NCI-H345 (cell line): ENCODE measurements at places on chromosomes 4 and X.

GRCh38 chr4:119284876-119285780 lies 36.8 kb downstream of the FABP2 start:
- DNase-seq: no peak

DNA sequence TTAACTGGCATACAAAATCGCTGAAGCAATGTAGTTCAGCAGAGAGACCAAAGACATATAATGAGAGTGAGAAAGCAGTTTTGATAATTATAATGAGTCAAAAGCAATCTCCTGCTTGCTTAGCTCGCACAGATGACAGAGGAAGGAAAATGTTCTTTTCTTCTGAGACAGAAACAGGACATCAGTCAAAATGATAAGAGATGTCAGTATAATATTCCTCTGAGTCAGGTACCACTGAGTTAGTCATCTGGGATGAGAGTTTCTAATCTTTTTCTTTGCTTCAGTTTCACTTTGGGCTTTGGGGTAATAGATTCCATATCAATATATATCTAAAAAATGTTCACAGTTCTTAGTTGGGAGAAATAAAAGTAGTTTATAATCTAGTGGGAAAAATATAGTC lies 387.2 kb downstream of the PCDH7 start:
- no peak for DNase-seq

DNA sequence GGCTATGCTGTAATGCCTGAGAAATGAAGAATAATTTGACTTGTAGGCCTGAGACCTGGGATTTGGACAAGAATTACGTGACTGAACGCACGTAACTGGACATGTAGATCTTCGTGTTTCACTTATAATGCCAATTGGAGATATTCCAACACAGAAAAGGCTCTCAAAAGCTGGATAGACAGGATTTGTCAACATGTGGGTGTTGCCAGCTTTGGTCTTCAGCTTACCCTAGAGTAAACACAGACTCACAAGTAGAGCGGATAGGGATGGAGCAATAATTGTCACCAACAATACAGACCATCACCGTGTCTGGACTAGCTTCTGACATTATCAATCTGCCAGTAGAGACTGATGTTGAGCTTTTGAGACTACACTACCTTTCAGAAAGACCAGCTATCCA lies 1511.0 kb upstream of the ADGRL3 start:
- peak; percentile 36 for DNase-seq

DNA sequence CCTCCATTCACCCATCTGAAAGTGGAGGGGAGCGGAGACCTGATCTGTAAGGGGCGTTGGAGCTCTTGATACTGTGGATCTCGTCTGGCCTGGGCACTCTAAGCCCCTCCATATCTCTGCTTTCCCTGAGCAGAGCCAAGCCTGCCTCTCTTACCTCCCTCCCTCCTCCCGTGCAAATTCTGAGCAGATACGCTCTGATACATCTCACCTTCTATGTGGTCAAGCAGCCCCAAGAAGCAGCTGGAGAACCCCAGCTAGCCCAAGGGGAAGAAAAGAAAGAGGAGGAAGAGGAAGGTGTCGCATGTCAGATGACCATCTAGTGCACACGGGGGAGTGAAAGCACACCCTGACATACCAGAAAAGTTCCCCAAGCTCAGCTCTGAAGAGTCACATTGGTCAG lies 1.9 kb upstream of the DGAT2L6 start:
- no peak for DNase-seq

DNA sequence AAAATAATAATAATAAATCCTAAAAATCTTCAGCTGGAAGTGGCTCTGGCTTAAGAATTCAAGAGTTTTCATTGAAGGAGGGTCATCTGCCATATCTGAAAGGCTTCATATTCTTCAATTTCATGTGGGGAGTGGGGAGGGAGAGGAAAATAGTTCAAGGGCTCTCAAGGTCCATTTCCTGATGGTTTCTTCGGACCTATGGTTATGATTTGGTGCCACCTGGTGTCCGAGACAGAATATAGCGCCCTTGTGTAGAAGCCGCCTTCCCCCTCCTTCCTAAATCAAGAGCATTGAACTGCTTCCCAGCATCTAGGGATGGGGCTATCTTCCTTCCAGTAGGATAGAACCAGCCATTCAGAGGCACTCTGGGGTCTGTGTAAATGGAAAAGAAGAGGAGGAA lies 34.3 kb downstream of the NLGN3 start:
- DNase-seq: peak; percentile 68

- DNase-seq: no peak
These were observed 165.0 kb downstream of the AMELX start for GRCh38 chrX:11458170-11458569.

GRCh38 chrX:71222929-71223328 lies at the start of gene GJB1:
GJB1 (plus strand) TSS chrX:71223224; CDS start chrX:71223708, 484 bp downstream.
- no peak for DNase-seq

DNA sequence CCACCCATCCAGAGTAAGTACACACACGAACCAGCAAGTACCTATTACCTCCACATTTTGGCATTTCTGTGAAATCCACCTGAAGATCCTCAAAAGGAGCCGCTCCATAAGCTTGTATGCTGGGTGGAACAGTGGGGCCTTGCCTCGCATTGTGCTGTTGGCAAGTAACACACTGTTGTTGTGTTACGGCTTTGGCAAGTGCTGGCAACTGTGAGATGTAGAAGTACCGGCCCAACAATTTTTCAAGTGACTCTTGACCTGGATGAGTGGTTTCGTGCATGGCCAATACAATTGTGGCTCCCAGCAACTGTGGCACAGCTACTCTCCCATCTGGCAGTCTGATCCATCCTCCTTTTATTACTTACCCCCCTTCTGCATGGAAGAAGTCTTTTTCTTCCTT lies 128.7 kb downstream of the CCNB3 start:
- no peak for DNase-seq

DNA sequence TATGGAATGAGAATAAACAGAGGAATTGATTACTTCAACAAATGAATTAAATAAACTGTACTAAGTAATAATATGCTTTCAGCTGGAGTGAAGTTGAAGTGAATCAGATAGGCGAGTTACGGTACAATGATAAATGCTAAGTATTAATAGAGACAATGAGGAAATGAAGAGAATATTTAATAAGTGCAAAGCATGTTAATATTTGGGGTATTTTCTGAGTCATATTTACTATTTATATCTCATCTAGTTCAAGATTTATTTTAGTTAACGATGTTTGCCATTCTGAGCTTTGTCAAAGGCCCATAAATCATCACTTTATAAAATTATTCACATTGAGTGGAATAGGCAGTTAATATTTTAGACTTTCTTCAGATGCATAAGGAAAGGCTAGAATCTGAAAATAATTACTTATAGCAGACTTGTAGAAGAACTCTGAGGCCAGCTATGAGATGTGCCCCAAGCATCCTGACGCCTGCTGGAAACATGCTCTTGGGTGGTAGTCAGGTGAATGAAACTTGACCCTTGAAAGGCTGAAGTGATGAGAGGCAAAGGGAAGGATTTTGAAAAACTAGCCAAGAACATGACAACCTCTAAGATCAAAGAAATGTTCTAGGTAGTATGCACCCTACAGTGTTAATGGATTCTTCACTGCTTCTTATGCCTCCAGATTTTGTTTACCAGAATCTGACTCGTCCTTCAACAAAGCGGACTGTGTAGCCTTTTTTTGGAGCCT lies 133.8 kb upstream of the STIM2 start:
- no peak for DNase-seq

- DNase-seq: no peak
These were observed 34.2 kb downstream of the FAM193A start for GRCh38 chr4:2570551-2571222.

DNA sequence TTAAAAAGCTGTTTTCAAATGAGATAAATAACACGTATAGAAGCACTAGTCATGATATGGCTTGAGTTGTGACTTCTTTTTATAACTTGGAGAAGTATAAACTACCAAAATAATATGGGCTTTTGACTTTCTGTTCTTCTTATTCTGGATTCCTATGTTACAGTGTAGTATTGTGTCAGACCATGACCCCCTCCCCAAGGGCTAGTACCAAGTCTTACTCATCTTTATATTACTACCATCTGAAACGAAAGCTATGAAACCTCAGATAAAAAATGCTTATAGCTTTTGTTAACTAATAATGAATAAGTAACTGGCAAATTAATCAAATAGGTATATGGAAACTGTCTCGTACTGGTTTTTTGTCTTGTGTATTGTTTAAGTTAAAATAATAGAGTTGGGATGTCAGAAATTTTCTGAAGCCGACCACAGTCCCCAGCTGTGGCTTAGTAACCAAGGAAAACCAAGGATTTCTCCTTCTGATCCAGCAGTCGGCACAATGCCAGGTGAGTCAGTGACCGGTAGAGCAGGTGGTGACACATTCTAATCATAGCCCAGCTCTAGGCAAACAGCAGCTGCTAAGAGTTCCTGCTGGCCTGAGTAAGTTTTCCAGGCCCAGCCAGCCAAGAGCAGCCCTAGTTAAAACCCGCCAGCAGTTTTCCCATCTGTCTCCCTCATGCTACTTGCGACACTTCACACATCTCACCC lies 163.3 kb upstream of the PRDX4 start:
- peak; percentile 79 for DNase-seq

DNA sequence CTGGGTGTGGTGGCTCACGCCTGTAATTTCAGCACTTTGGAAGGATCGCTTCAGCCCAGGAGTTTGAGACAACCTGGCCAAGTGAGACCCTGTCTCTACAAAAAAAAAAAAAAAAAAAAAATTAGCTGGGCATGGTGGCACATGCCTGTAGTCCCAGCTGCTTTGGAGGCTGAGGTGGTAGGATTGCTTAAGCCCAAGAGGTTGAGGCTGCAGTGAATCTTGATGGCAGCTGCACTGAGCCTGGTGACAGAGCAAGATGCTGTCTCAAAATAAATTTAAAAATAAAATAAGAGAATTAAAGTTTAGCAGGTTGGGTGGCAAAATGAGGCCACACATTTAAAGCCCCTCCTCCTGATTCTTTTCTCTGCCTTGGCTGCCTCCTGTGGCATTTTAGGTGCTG lies 47.1 kb downstream of the HTT start:
- DNase-seq: no peak

DNA sequence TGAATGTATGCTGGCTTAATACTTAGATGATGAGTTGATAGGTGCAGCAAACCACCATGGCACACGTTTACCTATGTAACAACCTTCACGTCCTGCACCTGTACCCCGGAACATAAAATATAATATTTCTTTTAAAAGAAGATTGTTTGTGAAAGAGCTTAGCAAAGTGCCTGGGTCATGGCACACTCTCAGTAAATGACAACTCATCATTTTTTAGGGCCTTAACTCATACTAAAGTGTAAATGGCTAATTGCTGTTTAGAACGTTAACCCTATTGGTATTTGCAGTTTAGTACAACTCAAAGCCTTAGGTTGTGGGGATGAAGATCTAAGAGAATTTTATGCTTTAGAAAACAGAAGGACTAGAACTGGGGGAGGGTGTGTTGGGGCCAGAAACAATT lies 67.7 kb downstream of the SEL1L3 start:
- DNase-seq: no peak

GRCh38 chrX:15883540-15883863 lies 28.9 kb upstream of the AP1S2 start:
- DNase-seq: no peak

DNA sequence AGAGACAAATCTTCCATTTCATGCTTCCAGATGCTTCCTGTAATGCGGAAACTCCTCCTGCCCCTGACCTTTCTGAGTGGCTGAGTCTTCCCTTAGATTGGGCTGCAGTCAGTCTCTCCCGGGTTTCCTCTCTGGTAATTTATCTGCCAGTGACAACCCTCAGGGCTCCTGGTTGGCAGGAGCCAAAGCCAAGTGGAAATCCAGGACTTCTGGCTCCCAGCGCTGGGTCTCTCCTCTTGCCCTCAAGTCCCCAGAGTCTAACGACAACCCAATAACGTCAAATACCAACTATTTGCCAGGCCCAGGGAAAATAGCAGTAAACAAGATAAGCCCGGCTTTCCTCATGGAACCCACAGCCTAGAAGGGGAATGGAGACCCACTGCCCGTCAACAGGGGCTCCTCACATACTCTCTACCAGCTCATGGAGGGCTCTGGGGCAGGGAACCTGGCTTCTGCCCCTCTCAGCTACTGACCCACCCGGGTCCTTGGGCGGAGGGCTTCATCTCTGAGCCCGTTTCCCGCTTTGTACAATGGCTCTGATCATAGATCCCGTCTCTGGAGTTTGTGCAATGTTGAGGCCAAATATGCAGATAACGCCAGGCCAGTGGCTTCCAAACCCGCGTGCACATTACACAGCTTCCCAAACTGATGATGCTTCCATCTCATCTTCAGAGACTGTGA lies 1.1 kb upstream of the TBC1D14 start:
- no peak for DNase-seq

DNA sequence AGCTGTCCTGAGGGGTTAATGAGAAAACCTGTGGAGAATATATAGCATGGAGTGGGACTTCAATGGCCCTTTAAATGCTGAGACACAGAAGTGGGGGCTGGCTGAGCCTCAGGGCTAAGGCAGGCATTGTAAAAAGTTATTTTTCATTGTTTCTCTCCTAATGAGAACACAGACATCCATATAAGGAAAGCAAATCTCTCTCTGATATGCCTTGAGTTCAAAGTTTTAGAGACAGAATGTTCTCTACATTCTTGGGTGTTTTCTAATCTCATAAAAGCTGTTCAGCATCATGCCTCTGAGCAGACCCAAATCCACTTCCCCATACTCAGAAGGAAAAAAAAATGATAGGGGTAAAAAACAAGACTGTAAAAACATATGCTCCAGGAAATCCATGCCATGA lies 16.8 kb upstream of the RAB40A start:
- DNase-seq: no peak

DNA sequence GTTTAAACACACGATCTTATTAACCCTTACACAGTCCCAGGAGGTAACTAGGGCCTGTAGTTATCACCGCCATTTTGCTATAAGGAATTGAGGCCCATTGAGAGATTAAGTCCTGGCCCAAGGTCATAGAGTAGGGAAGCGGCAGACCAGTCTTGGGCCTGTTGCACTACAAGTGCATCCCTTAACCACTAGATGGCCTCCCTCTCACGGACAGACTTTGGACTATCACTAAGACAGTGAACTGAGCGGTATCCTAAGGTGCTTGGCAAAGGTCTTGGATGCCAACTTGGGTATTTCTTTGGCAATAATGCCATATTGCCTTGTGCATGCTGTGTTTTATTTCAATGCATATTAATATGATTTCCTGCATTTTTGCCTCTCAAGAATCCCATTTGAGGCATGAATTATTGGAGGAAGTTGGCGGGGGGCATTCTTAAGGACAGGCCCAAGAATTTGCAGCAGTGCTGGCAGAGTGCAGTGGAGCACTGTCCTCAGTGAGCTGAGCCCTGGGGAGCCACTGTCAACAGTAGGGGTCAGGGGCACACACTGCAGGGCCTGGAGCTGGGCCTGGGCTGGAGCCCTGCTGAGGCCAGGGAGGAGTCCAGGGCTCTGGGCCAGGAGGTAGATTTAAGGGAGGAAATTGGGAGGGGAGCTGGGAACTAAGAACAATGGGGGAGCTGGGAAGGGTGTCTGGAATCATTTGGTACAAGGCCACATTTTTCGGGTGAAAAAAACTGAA lies 147.4 kb downstream of the SMIM20 start:
- no peak for DNase-seq

DNA sequence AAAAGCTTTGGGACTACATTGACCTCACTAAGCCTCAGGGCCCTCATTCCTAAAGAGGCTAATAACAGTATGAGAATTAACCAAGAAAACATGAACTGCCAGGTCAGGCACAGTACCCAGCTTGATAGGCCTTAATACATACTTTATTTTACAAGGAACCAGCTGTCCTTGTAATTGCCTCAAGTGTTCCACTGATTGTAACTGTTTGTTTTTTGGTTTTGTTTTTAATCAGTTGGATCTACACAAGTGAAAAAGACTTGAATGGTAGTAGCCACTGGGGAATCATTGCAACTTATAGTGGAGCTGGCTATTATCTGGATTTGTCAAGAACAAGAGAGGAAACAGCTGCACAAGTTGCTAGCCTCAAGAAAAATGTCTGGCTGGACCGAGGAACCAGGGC lies 35.6 kb downstream of the PKD2 start:
- DNase-seq: no peak
